GM23338 (cell line): ENCODE measurements at places on chromosomes 1 and 21. TPM values are rescaled to one million over a fixed set of nuclear protein-coding genes. Genes with fewer than 3 reads are reported as not detected.
A peak's percentile ranks its signal among the peaks of the same experiment; 100 is the strongest.

DNA sequence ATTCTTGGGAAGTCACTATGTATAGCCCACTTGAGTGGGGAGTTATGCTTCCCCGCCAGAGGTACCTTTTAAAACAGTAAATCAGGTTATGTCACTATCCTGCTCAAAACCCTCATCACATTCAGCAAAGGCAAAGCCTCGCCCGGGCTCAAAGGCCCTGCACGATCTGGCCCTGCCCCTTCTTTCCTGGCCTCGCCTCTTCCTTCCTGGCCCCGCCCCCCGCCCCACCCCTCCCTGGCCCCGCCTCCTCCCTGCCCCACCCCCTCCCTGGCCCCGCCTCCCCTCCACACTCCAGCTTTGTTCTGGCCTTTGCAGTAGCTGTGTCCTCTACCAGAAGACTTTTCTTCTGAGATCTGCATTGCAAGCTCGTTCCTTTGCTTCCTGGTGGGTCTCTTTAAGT is 6.6 kb downstream of the LDLRAD2 start:
- DNase-seq: peak; percentile 81

DNA sequence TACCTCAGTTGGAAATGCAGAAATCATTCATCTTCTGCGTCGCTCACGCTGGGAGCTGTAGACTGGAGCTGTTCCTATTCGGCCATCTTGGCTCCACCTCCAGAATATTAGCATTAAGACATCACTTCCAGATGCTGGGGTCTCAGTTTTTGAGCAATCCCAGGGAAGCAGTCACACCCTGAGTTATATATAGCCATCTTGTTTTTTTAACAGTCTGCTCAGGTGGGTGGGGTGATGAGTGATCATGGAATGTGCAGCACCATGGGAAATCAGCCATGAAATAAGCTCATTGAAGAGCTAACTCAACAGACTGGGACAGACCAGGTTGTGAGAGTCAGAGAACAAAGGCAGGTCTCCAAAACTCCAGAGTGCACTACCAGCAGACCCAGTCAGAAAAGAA is 27.0 kb upstream of the HMGB4 start:
- DNase-seq: no peak

THEM4 gene
- 10.3 and 13.4 TPM in 2 replicates for total RNA-seq

- DNase-seq: no peak
Observed at GRCh38 chr1:33335020-33335419, 14.1 kb upstream of the A3GALT2 start.

- no peak for DNase-seq
Observed at GRCh38 chr1:109371341-109371739, 26.4 kb downstream of the SORT1 start.

CFHR4 gene
- not detected in 2 replicates for total RNA-seq

DNA sequence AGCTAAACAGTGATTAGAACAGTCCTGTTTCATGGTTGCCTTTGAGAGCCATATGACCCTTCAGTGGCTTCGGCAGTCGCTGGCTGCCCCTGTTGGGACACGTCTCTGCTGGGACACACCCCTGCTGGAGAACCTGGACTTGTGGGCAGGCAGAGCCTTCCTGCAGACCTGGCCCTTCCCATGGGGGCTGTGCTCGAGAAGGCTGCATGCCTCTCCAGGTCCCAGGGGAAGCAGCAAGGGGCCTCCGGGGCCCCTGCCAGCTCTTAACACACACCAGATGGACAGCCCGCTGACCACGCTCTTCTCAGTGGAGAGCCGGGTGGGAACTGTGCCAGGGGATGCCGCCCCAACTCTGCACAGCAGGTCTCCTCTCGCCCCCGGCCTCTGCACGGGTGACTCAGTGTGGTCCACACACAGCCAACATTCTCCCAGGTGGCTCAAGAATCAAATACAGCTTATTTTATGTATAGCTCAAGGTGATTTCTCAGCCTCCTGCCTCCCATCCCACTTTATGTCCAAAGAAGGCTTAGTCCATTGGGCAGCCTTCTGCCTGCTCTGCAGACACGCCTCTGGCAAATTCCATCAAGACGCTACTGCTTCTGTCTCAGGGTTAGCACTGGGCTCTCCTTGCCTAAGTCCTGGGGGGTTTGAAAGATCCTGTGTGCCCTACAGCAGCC is 450.8 kb downstream of the KIF26B start:
- DNase-seq: no peak

DNA sequence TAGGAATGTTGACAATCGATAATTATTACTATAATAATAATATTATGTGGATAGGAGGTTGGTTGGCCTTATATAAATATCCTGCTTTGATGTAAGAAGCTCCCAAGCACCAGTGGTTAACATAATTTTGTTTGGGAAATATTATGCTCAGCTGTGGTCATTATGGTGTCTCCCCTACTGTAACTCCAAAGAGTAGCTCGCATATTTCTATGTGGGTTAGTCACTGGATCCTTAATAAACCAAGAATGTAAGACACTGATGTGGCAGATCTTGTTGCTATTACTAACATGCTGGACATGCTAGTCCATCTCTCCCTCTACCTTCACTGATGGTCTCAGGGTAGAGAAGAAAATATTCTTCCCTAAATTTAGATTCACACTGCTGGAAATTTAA is 79.2 kb upstream of the RALGPS2 start:
- DNase-seq: no peak

DNA sequence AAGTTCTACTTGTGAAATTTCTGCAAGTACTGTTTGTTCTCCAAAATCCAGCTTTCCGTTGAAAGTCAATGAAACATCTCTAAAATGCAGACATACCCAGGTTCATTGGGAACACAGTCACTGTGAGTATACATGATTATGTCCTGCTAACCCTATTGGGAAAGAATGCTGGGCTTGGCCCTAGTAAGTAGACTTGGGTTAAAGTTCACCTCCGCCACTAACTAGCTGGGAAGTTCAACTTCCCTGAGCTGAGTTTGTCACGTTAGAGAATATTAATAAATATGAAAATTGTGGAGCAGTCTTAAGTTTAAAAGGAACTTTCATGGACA is 10.5 kb upstream of the PGD start:
- DNase-seq: no peak

DNA sequence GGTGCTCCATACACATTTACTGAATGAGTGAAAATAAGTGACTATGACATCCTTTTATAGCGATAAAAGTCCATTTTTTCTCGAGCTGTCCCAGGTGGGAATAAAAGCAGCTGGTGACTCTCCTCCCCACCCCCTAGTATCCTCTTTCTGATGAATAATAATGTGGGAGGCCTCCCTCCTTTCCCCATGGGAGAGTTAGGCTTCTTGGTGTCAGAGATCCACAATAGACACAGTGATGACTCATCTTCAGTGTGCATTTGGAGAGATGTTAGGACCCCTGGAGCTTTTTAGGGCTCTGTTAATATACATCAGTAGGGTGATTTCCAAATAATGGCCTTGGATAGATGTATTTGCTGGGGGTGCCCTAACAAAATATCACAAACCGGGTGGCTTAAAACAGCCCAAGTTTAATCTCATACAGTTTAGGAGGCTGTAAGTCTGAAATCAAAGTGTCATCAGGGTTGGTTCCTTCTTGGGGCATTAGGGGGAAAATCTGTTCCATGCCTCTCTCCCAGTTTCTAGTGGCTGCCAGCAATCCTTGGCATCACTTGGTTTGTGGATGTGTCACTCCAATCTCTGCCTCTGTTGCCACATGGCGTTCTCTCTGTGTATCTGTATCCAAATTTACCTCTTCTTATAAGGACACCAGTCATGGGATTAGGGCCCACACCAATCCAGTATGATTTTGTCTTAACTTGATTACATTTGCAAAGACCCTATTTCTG is 4.4 kb upstream of the PHC2 start:
- no peak for DNase-seq

DNA sequence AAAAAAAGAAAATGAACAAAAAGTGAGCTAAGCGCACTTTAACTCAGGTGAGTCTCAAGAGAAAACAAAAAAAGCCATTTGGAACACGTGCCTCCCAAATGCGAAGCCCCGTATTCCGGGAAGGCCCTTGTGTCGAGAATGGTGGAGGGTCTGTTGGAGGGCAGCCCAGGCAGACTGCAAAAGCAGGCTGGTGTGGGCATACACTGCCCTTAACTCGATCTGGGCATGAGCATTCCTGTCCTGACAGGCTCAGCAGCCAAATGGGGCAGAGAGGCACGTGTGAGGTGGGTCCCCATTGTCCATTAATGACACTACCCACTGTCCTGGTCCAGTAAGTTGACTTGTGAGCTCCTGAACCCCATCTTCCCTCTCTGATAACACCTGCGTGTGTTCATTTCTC is 57.7 kb downstream of the EVA1C start:
- DNase-seq: no peak

GRCh38 chr21:44765231-44766013 is 36.2 kb downstream of the UBE2G2 start:
- no peak for DNase-seq

LCE2B gene
- not detected in 2 replicates for total RNA-seq

DNA sequence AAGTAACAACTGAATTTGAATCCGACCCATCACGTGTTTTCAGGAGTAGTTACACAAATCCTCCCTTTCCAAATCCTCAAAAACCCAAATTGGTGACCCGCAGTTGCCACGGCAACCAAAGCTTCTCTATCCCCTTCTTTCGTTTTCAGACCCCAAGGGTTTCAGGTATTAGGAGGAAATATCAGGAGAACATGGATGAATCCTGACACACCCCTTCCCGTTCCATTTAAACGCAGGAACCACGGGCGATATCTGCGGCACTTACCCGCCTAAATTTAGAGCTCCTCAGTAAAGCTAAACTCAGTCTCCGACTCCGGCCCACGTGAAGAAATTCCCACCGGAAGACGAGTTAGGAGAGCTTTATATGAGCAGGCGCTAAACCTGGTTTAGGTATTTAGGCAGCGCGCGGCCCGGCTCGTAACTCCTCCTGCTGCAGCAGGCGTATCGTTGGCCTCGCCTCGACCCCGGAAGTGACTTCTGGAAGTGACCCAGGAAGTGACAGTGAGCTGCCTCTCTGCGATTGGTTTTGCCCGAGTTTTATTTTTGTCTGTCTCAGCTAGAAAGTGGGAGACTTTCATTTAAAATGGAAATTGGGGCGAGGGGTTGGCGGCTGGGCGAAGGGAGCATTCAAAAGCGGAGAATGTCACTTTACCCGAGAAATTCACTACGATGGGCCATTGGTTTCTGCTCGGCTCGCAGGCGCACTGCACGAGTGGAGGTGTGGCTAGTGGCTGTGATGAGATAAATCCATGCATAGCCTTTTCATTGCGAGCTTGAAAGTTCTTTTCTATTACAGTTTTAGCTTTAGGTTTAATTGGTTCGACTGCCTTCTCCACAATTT is at the start of gene TAF1A:
TAF1A (minus strand) TSS at position 472 of the 841 bp plus-strand sequence.
- DNase-seq: peak; percentile 96

HPCA gene
- total RNA-seq: 0.35 and 0.62 TPM in 2 replicates

GRCh38 chr1:172638885-172639831 is 19.7 kb upstream of the FASLG start:
- DNase-seq: no peak

- no peak for DNase-seq
Observed at GRCh38 chr21:16420031-16420724, 690.4 kb downstream of the USP25 start.

DNA sequence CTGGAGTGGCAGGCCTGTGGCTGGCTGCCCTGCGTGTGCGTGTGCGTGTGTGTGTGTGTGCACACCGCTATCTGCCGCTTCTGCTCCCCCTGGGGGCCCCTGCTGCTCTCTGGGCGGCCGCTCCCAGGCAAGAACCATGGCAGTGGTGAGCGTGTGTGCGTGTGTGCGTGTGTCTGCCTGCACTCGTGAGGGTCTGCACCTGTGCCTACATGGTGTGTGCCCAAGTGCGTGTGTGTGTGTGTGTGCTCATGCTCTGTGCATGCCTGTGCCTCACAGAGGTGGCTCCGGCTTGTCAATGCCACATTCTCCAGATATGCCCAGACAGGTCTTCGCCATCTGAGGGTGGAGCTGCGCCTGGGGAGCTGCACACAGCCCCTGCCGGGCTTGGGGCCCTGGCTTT is 18.7 kb upstream of the PEX10 start:
- DNase-seq: no peak

DNA sequence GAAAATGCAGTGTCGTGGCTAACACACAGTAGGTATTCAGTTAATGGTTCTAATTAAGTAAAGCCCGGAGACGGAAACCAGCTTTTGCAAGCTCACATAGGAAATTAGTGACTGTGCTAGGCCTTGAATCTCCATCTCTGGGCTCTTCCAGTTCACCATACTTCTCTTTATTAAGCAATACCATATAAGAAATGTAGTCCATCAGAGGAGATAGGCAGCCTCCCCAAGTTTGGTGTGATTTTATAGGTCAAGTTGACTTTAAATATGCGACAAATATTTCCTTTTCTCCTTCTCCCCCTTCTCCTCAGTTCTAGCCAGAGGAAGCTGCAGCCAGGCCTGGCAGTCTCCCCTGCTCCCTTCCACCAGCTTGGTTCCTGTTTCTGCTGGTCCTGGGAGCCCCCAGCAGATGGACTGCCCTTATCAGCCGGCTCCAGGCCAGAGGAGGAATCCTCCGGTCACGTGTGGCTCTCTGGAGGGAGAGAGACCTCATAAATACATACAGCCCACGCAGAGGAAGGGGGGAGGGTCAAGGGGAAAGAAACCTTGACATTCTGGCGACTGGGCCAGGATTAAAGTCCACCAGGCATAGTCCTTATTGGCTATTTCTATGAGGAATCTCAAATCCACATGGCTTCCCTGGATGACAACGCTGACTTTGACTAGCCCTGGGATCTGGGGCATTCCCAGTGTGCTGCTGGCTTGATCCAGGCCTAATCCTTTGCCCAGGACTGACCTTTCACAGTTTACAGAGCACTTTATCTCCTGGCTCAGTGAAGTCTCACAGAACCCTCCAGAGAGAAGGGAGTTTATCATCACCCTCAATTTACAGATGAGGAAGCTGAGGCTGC is 115.1 kb upstream of the JUN start:
- DNase-seq: no peak

DNA sequence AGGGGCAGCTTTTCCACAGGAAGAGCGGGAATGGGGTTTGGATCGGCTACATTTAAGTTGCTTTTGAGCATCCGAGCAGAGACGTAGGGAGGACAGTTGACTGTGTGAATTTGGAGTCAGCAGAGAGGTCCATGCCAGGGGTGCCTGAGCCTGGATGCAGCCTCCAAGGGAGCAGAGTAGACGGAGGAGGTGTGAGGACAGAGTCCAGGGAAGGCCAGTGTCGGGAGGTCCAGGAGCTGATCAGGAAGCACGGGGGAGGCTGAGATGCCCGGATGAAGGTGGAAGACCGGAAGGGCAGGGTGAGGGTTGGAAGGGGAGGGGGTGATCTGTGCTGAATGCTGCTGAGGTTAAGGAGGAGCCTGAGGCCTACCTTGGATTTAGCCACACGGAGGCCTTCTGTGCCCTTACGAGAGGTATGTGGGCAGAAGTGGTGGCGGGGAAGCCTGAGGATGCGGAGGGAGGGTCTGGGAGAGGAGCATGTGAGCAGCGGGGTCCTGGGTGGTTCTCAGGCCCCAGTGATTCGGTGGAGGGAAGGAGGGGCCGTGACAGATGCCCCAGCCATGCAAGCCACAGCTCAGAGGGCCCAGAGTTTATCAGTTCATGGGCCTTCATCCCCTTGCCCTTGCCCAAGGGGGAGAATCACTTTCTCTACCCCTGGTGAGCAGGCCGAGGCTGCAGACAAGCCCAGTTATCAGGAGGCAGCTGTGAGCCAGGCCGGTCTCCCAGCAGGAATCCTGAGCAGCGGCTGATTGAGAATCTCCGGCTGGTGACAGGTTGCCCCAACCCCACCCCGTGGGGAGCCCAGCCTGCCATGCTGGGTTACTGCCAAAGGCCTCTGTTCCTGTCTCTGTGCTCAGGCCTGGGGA is 54.0 kb upstream of the ACTL8 start:
- DNase-seq: no peak

- no peak for DNase-seq
Observed at GRCh38 chr1:213550804-213551203, 437.0 kb upstream of the PROX1 start.
